Stimulated activated CD4-positive, alpha-beta T cell treated with anti-CD3 and anti-CD28 coated beads, TNF-alpha, amount 100 ng/mL, for 1 hour (primary cell): ENCODE measurements at places on chromosomes 7 and 10.

DNA sequence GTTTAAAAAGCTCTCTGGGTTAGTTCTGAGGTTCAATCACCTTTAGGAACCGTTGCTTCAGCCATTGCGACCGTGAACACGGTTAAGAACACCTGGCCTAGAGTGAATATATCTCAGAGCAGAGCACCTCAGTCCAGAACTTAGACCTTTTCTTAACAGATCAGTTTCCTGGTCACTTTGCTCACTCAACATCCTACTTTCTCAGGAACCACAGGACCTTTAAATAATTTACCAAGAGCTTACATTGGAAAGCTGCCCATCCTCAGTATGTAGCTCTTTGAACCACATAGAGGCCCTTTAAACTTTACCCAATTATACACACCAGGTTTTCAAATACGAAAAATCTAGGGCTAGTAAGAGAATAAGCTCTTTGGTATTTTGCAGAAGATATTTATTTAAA lies 153.2 kb downstream of the NRBF2 start:
- no peak for DNase-seq

GRCh38 chr7:157080111-157080730 lies 58.5 kb upstream of the UBE3C start:
- no peak for DNase-seq

DNA sequence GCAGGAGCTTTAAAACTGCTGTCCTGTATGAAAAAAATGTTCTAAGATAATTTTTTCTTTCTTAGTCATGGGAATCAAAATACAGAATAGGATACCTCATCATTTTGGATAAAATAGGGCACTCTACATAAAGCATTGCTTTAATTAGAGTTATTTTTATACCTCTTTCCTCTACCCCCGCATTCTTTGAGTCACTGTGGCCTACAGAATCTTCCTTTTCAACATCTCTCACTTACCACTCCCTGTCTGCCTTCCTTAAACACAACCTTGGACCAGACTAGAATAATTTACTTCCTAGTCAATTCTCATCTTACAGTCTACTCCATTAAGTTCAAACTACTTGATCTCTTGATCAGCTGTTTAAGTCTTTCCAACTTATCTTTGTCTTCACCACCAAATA lies 462.3 kb downstream of the PHTF2 start:
- DNase-seq = no peak

- no peak for DNase-seq
Observed at GRCh38 chr7:40680657-40681056, 545.9 kb downstream of the SUGCT start.

DNA sequence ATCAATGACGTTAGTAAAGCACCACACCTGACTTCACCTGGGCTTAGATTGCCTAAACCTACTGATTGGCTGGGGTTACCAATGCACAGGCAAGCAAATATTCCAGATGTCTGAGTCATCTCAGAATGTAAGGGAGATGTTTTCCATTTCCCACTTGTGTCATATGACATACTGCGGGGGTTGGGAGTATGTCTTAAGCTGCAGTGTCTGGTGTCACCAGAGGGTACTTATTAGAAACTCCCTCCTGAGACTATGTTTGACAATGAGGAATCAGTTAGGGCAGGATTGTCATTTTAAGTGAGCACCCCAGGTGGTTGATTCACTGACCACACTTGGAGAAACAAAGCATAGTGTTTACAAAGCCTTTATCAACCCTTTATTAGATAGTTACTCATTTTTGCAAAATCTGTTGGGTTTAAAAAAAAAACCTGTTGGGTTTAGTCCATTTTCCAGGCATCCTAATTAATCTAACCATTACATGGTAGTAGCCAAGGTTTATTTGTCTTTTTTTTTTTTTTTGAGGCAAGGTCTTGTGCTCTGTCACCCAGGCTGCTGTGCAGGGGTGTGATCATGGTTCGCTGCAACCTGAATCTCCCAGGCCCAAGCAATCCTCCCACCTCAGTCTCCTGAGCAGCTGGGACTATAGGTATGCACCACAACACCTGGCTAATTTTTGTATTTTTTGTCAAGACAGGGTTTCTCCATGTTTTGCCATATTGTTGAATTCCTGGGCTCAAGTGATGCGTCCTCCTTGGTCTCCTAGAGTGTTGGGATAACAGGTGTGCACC lies 72.5 kb downstream of the CDK6 start:
- DNase-seq = no peak

- no peak for DNase-seq
Observed at GRCh38 chr10:58511765-58512490, 744 bp upstream of the BICC1 start.

DNA sequence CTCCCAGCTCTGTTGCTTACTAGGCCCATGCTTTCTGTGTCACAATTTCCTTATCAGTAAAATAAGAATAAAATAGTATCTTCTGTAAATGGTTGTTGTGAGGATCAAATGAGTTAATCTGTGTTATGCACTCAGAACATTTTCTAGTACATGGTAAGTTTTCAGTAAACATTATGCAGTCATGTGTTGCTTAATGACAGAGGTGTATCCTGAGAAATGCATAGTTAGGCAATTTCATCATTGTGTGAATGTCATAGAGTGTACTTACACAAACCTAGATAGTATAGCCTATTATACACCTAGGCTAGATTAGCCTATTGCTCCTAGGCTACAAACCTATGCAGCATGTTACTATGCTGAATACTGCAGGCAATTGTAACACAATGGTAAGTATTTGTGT lies 4.4 kb downstream of the PTTG1IP2 start:
- DNase-seq = no peak

DNA sequence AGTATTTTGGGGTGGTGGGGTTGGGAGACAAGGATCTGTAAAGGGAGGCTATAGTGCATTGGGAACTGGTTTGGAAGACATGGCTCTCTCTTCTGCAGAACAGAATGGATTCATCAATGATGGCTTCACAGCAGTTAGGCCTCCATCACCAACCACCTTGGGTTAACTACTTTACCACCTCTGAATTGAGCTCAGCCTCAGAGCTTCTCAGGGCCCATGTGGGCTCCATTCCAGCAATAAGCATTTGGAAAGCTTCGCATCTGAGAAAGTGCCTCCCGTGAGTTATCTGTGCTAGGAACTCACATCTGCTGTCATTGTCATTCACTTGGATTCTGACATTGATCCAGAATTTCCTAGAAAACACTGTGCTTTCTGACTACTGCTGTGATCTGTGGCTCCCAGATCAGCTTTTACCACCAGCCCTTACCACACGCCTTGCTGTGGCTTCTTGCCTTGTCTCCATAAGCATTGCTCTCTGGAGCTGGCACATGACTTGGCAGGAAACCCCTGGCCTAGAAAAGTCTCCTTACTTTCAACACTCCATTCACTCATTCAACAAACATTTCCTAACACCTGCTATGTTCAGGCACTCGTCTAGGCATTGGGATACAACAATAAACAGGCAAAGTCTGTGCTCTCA lies 70.7 kb upstream of the ADO start:
- DNase-seq = no peak

DNA sequence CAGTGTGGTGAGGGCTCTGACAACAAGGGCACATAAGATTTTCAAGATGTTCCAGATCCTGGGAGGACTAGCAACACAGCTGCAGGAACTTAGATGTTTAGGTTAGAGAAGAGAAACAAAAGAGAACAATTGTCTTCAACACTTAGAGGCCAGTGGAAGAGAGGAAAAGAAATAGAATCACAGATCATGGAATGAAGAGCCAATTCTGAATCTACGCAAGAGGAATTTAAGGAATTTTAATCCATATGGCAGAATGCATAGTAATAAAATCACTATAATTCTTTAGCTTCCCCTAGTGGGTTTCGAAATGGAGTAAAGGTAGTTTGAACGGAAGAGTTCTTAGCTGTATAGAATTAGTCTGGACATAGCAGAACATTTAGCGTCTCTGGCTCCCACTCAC lies 114.6 kb upstream of the LRRTM3 start:
- no peak for DNase-seq

GRCh38 chr7:112448891-112449290 lies 1.4 kb upstream of the IFRD1 start:
- no peak for DNase-seq

DNA sequence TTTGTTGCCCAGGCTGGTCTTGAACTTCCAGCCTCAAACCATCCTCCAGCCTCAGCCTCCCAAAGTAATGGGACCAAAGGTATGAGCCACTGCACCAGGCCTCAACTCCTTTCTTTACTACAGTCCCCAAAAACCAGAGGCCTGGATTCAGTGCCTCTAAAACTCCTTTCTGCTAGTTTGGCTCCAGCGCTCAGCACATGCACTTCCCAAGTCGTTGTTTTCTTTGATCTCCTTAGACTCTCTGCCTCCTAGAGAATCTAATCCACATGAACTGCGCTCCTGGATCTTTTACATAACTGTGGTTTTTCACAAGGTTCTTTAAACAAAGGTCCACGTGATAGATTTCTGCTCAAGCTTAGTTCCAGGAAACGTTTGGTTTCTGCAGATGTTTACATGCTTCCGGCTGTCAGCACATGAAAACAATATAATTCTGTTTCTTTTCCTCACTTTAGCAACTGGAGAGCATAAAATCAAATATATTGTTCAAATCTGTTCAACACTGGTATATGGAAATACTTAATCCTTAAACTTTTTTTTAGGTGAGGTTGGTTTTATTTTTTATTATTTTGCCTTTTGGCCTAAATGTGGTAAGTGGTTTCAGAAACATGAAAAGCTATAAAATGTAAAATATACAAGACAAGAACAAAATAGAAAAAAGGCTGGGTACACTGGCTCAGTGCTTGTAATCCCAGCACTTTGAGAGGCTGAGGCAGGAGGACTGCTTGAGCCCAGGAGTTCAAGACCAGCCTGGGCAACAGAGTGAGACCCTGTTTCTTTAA lies 270.5 kb upstream of the MKLN1 start:
- no peak for DNase-seq

GRCh38 chr10:102501201-102502028 lies 1.1 kb downstream of the ACTR1A start:
- no peak for DNase-seq

- no peak for DNase-seq
Observed at GRCh38 chr10:123564631-123565030, 101.5 kb upstream of the GPR26 start.

DNA sequence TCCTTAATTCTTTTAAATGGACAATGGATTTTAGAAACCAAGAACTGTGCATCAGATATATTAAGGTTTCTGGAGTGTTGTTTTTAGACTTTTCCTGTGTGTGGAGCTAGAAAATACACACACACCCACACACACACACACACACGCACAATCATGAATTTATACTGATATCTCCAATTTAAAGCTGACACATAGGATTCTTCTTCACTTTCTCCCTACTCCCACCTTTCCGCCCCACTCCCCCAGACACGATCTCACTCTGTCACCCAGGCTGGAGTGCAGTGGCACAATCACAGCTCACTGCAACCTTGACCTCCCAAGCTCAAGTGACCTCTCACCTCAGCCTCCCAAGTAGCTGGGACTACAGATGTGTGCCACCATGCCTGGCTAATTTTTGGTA lies 100.3 kb downstream of the EPC1 start:
- no peak for DNase-seq

DNA sequence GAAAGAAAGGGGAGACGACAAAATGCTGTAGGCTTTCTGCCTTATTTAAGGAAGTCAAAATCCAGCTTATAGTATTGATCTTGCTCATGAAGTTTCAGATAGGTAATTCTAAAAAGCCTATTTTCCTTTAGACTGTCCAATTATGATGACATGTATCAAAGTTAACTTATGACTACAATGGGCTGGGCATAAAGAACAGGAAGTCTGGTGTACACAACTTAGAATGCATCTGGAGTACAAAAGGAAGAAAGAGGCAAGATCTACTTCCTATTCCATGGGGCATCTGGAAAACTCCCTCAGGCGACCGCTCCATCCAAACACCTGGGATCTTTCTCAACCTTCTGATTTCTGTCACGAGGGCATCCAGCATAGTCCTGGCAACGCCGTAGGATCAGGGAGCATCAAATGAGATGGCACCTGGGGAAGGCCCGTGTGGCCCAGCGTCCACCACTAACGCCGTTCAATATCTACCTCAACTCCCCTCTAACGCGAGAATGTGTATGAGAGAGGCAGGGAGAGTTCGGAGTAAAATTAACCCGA lies 512 bp downstream of the FAM24B start:
- DNase-seq = no peak

DNA sequence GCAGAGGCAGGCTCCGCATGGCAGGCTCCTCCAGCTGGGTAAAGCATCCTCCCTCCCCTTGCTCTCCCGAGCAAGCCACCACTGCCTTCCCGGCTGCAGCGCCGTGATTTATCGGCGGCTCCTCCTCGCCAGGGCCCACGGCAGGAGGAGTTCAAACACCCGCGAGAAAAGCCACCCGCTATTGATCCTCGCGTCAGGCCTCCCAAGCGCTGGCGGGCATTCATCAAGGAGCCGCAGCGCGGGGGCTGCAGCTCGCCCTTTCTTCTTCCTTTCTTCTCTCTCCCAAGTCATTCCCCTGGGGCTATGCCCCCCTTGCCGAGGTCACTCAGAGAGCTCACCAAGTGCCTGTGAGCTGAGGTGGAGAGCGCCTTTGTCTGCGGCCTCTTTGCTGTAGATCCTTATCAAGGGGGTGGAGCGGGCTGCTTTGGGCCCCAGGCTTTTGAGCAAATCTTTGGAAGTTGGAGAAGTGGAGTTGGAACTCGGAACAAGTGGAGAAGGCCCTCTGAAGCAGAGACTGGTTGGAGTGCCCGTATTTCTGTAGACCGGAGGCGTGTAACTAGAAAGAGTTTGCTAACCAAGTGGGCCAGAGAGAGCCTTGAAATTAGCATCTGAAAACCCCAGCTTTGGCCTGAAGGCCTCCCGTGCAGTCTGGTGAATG lies 107.2 kb upstream of the PPIF start:
- DNase-seq = no peak

GRCh38 chr10:22783807-22784206 lies 69.4 kb upstream of the PIP4K2A start:
- no peak for DNase-seq

DNA sequence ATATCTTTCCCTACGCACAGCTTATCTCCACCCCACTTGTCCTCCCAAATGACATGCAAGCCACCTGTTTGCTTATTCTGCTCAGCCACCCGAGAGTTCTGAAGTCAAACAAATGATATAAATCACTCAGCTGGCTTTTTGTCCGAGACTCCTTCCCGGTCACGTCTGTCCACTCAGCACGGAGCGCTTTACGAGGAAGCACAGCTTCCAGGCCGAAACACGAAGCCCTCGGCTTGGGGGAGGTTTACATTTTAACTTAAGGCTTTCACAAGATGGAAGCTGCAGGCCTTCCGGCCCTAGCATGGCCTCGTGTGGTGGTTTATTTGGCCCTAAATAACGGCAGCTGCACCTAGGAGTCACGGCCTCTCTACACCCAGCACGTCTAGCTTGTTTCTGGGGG lies 60.1 kb upstream of the GNA12 start:
- no peak for DNase-seq

DNA sequence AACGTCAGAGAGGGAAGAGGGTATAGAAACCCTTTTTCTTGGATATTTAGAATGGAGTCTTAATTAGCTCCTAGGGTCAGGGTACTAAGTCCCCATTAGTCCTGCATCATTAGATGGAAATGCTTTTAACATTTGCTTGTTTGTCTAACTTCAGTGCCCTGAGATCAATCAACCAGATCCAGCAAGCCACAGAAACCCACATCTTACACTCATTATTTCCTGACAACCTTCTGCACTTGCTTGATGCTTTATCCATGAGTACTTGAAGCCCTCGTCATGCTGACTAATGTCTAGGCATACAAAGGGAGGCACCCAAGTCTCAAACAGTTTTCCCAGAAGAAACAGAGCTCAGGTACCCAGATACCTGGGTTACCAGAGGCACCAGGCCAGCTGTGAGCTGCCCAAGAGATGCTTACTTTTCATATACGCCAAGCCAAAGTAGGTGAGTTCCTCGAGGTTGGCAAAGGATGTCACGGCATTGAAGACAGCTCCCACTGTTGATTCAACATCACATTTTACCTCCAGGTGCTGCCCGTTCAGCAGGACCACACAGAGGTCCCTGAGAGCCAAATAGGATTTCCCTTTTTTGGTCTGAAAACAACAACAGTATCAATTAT lies 42.7 kb downstream of the FRMPD2 start:
- DNase-seq = no peak
